ENCODE measurements at places on chromosomes 3 and 15.

GRCh38 chr3:154794814-154795445 is 285.2 kb upstream of the MME start:
- no peak for DNase-seq

GRCh38 chr3:170360916-170361315 is 3.4 kb downstream of the SKIL start:
- no peak for DNase-seq

- no peak for DNase-seq
Measured at GRCh38 chr15:89091627-89092220, 3.5 kb downstream of the ABHD2 start.

DNA sequence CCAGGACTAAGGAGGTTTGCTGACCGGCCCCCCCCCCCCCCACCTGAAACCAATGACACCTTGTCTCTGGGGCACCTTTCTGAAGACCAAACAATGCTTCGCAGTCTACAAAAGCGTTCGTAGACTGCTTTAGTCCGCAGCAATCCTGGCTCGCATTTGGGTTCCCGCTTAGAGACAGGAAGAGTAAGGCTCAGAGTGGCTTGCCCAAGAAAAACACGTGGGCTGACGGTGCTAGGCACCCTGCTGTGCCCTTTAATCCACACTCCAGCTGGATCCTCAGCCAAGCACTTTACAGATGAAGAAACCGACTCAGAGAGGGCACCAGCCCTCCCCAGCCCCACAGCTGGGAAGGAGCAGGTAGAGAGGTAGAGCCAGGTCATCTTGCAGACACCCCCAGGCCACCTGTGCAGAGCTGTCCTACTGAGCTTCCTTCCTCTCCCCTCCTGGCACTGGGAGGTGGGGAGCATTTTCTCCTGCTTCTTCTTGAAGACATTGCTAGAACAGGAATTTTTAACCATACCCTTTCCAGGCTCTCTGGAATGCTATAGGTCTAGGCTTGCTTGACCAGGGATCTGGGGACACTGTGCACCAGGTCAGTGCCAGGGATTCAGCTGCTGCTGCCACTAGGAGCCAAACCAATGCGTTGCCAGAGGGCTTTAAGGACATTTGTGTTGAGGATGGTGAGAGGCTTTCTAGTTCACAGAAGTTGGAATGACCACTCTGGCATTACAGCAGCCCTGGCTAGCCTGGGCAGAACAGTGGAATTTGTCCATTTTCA is 1.0 kb upstream of the KLF15 start:
- DNase-seq: no peak

- no peak for DNase-seq
Measured at GRCh38 chr3:85881833-85882393, 923.1 kb downstream of the CADM2 start.

DNA sequence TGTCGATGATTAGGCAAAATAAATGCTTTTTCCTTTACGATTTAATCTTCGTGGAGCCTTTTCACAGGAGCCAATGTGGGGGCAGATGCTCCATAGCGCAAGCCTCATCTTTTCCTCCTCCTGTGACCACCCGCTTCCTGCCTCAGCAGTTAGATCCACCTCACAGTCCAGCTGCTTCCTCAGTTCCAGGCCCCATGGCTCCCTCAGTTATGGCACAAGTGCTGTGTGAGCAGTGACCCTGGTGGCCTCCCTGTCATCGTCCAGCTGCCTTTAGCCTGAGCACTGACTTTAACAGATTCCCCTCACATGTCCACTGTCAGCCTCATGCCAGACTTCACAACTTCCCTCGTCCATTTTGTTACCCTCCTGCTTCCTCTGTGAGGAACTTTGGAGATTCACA is 424.6 kb upstream of the GBE1 start:
- DNase-seq: no peak

DNA sequence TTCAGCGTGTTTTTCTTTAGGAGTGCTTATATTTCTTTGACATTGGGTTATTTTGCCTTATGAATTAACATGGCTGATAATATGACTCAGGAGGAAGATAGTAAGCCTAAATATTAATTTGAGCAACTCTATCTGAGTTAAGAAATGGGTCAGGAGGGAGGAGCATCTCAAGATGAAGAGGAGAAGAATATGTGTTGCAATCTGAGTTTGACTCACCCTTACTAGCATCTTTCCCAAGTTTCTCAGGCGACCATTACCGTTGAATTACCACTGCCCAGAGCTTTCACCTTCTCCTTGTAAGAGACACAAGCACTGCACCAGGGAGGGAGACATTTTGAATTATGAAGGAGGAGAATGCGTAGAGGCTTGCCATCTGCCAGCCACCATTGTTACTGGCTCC is 138.3 kb upstream of the MYRIP start:
- no peak for DNase-seq

DNA sequence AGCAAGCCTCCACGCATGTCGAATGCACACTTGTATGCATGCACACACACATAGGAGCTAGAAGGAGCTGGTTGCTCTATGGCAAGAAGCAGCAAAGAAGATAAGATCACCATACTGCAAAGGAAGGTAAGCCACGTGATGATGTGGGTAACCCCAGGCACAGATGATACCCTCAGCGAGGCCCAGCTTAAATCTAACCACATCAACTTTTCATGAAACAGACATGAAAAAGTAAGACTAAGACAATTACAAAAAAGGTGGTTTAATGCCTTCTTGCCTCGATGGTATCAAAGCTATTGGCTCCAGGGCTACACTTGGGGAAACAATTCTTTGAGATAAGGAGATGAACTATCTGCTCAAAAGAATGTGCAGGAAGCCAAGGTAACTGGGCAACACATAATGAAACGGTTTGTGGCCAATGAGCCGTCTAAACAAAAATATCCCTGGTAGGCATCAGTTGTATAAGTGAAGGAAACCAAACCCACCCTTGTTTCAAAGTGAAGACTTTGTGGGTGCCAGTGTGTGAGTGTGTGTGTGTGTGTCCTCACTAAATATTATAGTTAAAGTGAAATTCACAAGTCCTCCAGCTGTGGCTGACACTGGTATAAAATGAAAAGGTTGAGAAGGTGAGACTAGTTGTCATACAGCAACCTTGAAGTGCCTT is 365.7 kb upstream of the ICE2 start:
- DNase-seq: peak; percentile 53

GRCh38 chr15:45458746-45459403 is 63.7 kb downstream of the SLC30A4 start:
- DNase-seq: peak; percentile 72

DNA sequence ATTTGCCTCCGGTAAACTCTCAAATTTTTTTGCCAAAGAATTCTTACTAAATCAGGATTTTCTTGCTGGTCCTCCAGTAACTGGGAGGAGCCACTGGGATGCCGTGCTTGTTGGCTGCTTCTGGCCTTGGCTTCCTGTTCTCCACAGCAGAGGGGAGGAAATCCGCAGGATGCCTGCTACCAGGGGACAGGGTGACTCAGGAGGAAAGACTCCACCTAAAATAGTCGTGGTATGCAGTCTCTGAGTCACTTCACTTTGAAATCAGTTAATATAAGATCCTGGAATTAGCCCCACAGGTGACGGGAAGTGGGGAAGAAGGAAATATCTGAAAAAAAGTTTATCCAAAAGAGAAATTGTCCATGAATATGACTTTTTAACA is 6.5 kb upstream of the TM4SF18 start:
- no peak for DNase-seq

DNA sequence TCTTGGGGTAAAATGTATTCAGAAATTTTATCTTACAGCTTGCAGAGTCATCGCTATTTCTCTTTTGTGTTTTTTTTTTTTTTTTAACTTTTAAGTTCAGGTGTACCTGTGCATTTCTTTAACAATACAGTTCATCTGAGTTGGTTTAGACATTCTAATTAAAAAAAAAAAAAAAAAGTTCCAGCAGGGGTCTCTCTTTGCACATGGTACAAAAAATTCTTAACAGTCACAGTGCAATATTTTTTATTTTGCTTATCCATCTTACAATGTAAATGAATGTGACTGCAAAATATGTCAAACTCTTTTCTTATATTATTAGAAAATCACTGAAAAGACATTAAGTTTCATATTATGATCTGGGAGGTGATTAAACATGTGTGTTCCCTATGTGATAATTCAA is 47.5 kb upstream of the SLC9A9 start:
- DNase-seq: no peak

DNA sequence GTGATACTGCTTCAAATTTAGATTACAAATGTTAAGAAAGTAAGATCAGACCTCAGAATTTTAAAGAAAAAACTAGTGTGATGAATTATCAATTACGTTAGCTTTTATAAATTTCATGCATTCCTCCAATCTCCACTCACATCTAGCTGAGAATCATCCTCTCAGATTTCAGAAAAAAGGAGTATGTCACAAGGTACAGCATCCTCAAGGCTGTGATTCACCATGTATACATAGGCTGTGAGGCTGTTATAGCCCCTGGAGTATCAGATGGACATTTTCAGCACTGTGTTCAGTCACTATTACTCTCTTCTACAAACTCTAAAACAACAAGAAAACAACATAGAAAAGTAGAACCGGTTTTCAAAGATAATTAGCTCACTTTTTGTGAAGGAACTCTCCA is 214.4 kb downstream of the PCCB start:
- DNase-seq: no peak

DNA sequence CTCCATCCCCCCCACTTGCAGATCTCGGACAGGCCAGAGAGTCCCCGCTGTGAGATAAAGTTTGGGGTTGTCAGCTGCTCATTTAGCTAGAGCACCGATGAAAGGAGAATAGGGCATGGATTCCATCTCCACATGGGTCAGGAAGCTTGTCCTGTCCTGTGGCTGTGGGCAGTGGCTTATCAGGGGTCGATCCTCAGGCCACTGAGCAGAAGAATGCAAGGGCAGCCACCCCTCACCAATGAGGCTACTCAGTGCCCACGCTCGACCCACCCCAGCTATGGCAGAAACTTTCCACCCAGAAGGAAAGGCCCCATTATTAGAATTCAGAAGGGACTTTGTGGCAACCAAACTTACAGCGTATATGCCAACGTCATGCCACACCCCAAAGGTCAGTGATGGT is 43.3 kb downstream of the CPN2 start:
- no peak for DNase-seq

GRCh38 chr3:184272269-184272668 is 3.6 kb upstream of the ECE2 start:
- no peak for DNase-seq

GRCh38 chr15:49370782-49371181 is 52.3 kb upstream of the FGF7 start:
- no peak for DNase-seq

GRCh38 chr15:68874788-68875187 is 54.1 kb upstream of the ANP32A start:
- no peak for DNase-seq

- peak; percentile 78 for DNase-seq
Measured at GRCh38 chr3:45978006-45978761, 17.4 kb downstream of the FYCO1 start.

DNA sequence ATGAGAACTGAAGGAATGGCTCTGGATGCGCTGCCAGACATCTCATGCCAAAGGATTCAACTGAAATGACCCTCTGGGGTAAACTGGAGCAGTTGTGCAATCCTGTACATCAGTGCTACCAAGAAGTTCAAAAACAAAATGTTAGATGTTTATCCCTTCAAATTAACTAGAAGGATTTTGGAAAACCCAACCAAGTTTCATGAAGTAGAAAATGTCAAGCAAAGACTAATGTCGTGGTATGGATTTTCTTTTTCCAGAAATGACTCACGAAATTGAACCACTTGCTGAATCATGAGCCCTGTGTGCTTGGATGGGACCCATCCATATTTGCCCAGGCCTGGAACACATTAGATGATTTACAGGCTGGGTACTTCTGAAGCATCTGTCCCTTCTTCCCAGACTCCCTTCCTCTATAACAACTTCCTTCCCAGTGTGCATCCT is 101.6 kb downstream of the LRTM1 start:
- no peak for DNase-seq

GRCh38 chr3:130250982-130251381 is 94.5 kb upstream of the COL6A5 start:
- DNase-seq: no peak

- DNase-seq: no peak
Measured at GRCh38 chr15:29480278-29480677, 210.7 kb upstream of the NSMCE3 start.

GRCh38 chr3:195766671-195767070 is 45.1 kb downstream of the MUC4 start:
- DNase-seq: no peak

GRCh38 chr15:79736435-79737000 is 160.3 kb downstream of the MTHFS start:
- no peak for DNase-seq

GRCh38 chr3:64399205-64399800 is 174.0 kb upstream of the PRICKLE2 start:
- DNase-seq: peak; percentile 2
